ENCODE measurements at places on chromosomes 6 and 20.

DNA sequence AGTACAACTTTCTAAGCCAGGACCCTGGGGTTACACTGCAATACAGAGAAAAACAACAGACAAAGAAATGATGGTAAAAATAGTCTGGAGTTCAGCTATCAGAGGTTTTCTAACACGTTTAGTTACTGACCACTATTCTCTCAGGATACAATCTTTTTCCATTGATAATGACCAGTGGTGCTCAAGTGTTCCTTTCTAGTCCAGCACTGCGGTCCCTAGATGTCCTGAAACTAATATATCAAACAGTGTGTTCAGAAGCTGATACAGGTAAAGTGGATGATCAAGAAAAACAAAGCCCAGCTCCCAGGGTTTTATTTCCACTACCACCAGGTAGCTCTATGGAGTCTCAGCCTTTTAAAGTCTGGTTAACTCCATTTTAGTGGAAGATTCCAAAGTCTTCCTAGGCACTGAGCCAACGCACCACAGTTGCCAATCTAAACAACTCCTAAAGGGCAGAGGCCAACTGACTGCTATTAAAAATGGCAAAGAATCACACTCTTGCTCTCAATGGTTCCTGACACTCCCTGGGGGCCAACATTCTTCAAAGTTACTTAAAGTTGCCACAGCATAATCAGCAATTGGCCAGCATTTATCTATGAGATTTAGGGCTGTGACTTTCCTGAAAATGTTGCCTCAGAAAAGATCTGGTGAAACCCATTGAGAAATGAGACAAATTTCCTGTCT lies 38.2 kb downstream of the DZANK1 start:
- DNase-seq = no peak

DNA sequence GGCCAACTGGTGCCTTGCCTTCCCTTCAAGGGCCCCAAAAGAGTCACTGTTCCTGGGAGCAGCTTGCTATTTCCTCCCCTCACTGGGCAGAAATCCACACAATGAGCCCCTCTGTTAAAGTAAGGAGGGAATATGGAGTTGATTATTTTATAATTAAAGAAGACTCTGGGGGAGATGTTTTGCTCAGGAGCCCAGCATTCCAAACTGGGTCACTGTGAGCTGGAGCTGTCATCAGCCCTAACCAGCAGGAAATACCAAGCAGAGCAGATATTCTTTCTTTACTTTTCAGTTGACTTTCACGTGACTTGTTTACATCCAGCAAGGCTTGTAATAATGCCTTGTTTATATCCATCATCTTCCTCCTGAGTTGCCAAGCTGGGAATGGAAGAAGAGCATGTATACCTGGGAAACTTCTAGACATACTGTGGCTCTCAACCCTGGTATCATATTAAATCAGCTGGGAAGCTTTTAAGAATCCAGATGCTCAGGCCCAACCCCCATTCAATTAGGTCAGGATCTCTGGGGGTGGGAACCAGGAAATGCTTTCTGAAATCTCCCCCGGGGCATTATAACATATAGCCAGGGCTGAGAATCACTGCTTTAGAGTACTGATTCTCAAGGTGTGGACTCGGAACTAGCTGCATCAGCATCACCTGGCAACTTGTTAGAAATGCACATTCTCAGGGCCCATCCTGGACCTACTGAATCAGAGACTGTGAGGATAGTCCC lies 175.6 kb upstream of the MYLIP start:
- peak; percentile 21 for DNase-seq

DNA sequence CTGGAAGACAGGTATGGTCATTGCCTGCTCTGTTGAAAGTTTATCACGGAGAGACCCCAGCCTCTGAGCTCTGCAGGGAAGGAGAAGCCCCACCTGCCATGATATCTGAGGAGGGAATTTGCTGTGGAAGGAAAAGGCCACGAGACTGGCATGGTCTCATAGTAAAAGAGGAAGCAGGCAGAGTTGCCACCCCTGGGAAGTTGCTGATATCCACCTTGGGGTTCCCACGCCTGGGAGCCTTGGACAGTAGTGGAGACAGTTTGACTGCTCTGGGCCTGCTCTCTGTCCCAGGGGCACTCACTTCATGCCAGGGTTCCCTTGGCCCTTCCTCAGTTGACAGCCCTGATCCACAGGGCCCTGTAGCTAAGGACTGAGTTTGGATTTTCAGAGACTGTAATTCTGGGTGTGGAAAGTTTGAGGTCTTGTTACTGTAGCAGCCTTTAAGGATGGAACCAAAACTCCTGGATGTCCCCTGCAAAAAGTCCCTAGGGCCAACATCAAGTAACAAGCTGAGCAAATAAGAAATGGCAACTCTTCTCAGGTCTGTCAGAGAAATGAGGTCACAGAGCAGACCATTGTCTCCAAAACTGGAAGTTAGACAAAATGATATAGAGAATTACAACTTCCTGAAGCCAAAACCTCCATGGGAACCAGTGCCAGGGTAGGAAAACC lies 6.9 kb upstream of the SIRPB1 start:
- DNase-seq = no peak

DNA sequence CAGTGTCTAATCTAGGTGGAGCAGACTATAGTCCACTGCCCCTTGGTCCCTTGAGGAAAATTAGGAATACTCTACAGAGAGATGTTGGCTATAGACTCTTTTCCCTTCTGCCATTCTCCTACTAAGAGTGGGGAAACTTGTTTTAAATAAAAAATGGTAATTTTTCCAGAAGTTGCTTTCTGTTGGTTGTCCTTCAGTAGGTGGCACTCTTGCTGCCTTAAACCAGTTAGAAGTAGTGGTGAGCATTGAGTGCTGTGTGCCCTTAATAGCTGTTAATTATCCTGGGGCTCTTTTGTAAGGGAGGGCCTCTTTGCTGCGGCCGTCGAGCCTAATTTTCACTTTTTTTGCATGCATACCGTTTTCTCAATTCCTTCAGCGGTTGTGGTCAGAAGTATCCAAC lies 2.8 kb downstream of the CMTR1 start:
- no peak for DNase-seq

DNA sequence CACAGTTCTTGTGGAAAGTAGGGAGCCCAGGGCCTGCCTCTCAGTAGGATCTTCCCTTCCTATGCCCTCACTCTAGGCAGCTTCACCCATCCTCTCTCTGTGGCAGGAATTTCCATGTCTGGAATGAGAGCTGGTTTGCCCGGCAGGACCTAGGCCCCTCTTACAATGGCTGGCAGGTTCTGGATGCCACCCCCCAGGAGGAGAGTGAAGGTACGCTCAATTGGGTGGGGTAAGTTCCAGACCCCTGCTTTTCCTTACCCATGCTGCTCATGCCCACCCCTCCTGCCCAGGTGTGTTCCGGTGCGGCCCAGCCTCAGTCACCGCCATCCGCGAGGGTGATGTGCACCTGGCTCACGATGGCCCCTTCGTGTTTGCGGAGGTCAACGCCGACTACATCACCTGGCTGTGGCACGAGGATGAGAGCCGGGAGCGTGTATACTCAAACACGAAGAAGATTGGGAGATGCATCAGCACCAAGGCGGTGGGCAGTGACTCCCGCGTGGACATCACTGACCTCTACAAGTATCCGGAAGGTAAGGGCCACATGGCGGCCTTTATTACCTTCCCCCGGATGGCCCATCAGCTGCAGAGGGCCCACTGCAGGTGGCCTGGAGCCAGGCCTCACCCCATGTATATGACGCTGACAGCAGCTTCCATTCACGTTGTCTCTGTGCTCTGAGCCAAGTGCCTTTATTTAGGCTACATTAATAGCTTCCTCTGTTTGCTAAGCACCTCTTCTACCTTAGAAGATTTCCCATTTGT lies 22.8 kb downstream of the TGM6 start:
- no peak for DNase-seq
